ENCODE measurements at places on chromosomes 1 and 21.

GRCh38 chr1:204227351-204227750 is 13.6 kb upstream of the GOLT1A start:
- no peak for DNase-seq

DNA sequence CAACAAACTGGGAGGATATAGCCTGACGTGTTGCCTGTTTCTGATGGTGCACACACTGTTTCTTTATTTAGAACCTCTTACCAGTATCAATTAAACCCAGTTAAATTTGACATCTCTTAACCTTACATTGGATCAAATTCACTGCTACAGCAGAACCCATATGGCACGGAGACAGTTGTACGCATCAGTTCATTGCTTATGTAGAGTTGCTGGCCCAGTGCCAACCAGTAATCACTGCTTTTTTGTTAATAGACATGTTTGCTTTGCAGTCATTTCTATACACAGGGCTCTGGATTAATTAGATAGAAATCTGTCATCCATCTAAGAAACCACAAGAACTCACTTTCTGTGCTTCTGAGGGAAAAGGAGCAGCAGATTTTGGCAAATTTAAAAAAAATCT is 154.0 kb downstream of the RWDD3 start:
- DNase-seq, result no peak

DNA sequence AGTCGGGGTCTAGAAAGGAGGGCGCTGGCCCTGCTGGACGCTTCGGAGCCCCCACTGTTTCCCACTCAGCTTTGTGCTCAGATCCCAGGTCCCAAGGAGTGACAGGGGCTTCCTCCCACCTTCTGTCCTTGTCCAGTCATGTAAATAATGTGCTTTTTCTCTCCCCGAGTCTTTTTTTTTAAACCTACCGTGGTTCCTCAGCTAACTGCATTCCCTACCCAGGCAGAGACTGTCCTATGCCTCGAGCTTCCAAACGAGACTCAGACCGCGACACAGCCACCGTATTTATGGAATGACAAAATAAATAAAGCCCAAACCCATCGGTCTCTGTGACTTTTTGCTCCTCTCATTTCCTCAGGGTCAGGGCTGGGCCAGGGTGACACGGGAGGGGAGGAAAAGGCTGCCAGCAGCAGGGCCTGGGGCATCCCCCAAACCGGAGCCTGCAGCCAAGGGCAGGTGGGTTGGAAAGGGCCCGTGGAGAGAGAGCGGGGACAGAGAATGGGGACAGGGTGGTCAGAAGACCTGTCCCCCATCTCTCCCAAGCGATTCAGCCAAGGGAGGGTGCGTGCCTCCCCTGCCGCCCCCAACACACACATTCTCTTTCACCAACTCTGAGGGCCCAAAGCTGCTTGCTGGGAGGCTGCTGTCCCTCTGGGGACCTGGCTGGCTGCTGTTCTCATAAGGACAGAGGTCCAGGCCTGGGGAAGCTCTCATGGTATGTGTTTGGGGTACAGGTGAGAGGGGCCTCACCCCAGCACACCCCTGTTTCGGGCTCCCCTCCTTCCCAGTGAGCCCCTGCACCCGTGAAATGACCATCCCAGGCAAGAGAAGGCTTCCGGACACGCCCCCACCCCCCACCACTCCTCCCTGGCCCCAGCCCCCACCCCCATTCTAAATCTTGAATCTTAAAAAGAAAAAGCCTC is 55.4 kb downstream of the KCNAB2 start:
- DNase-seq, result no peak

GRCh38 chr1:180920702-180921101 is 8.0 kb downstream of the KIAA1614 start:
- no peak for DNase-seq

GRCh38 chr21:45335761-45336534 is 48.3 kb upstream of the POFUT2 start:
- DNase-seq, result no peak

- DNase-seq, result peak; percentile 91
Measured at GRCh38 chr21:46082963-46083790, 14.7 kb upstream of the COL6A2 start.

- no peak for DNase-seq
Measured at GRCh38 chr1:9126511-9126910, 2.4 kb downstream of the GPR157 start.

GRCh38 chr1:212132025-212132424 is 96.5 kb downstream of the DTL start:
- DNase-seq, result no peak

DNA sequence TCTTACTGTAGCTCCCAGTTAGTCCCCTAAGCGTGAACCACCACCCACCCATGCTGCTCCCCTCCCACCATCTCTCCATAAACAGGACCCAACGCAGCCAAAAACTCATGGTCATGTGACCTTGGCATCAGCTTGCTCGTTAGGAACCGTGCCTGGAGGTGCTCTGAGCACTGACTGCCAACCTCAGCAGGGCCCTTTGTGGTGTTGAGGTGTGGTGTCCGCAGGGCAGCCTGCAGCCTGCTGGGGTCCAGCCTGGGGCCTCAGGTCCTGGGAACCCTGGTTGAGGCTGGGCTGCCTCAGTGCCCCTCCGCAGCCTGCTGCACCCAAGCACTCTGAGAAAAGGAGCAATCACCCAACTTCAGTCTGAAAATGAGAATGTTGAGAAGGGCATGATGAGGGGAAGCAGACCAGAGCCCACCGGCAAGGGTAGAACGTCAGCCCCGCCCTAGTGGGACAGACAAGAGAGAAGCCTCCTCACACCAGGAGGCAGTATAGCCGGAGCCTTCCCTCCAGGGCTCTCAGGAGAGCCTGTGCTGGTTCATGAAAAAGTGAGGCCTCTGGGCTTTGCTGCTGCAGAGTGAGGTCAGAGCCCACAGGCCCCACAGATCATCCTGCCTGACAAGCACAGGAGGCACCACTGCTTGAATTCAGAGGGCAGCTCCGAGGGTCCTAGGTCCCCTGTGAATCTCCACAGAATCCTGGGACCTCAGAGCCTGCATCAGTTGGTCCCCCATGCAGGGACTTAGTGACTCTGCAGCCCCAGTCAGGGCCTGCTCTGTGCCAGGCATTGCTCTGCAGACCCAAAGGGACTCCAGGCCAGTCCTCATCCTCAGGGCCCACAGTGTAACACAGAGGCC is 4.9 kb upstream of the COL6A2 start:
- DNase-seq, result no peak

- no peak for DNase-seq
Measured at GRCh38 chr21:17139696-17140095, 373.1 kb upstream of the CXADR start.

GRCh38 chr1:200619894-200620272 is 668 bp downstream of the KIF14 start:
- DNase-seq, result no peak

GRCh38 chr1:187634940-187635339 is 806.2 kb downstream of the PLA2G4A start:
- DNase-seq, result no peak

DNA sequence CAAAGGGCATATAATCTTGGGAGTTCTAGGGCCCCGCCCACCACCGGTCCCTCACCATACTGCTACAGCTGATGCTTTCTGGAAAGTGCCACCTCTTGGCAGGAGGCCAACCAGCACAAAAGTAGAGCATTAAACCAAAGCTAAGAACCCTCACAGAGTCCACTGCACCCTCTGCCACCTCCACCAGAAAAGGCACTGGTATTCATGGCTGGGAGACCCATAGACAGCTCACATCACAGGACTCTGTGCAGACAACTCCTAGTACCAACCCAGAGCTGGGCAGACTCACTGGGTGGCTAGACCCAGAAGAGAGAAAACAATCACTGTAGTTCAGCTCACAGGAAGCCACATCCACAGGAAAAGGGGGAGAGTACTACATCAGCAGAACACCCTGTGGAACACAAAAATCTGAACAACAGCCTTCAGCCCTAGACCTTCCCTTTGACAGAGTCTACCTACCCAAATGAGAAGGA is 10.8 kb downstream of the THEM4 start:
- no peak for DNase-seq
